ENCODE measurements at places on chromosomes 1 and 21. TPM values are rescaled to one million over a fixed set of nuclear protein-coding genes. Genes with fewer than 3 reads are reported as not detected.

The LCE1E gene
- not detected for total RNA-seq

The FAAH gene
- total RNA-seq: 19.0 TPM

The COL11A1 gene
- total RNA-seq: 35.0 TPM

The ANGPTL7 gene
- total RNA-seq: 0.27 TPM

The ESRRG gene
- 131 TPM for total RNA-seq

The PLPP3 gene
- 64.6 TPM for total RNA-seq

The KIF14 gene
- 4.8 TPM for total RNA-seq

The EFCAB7 gene
- 31.6 TPM for total RNA-seq

The KISS1 gene
- not detected for total RNA-seq

The LINGO4 gene
- total RNA-seq: not detected

The RORC gene
- total RNA-seq: 0.18 TPM

The AIRE gene
- total RNA-seq: 0.09 TPM

The TMPRSS15 gene
- total RNA-seq: 0.18 TPM

The C4BPA gene
- not detected for total RNA-seq

The LCK gene
- 0.64 TPM for total RNA-seq

The PIP5K1A gene
- 83.5 TPM for total RNA-seq

The KCTD3 gene
- total RNA-seq: 80.5 TPM

The TNN gene
- 2.5 TPM for total RNA-seq

The GUCA2B gene
- total RNA-seq: not detected

The OLFML2B gene
- 3.9 TPM for total RNA-seq

The ASCL5 gene
- not detected for total RNA-seq

The NR5A2 gene
- 1.2 TPM for total RNA-seq
